Natural killer cell (primary cell): ENCODE measurements at places on chromosomes 2 and 18. TPM values are rescaled to one million over a fixed set of nuclear protein-coding genes. Genes with fewer than 3 reads are reported as not detected.

DNA sequence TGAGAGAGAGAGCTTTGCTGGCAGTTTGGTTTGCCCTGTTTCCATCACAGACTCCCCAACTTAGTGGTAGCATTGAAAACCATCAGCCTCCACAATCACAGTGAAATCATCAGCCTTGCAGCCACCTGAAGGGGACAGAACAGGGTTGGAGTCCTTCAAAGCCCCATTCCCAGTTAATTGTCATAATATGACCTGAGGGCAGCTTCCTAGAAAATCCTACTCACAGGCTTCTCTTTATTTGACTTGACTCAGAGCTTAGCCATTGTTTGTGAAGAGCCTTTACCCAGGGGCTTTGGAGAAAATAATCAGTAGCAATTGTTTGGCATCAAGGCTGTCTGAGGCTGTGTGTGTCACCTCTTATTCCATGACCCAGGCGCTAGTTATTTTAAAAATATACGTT is 308.7 kb downstream of the CBLN2 start:
- H3K36me3 ChIP-seq = no peaks in the 10 kb centered on the region
- no peaks in the 10 kb centered on the region for H3K4me1 ChIP-seq
- no peaks in the 10 kb centered on the region for H3K27me3 ChIP-seq
- no peak overlapping the region for H3K4me3 ChIP-seq
- H3K27ac ChIP-seq = no peak overlapping the region
- no peak for DNase-seq

- peaks cover 37% of the 10 kb centered on the region for H3K4me1 ChIP-seq
- H3K36me3 ChIP-seq = peaks cover 6% of the 10 kb centered on the region
- no peak overlapping the region for H3K4me3 ChIP-seq
- H3K27me3 ChIP-seq = no peaks in the 10 kb centered on the region
Measured at GRCh38 chr2:8462280-8462679, 219.6 kb upstream of the ID2 start.

GRCh38 chr2:157421331-157421944 is 22.5 kb downstream of the CYTIP start:
- H3K27me3 ChIP-seq = no peaks in the 10 kb centered on the region
- H3K4me1 ChIP-seq = peaks cover 37% of the 10 kb centered on the region
- peak overlapping the region; percentile 92 for H3K27ac ChIP-seq
- peaks cover 91% of the 10 kb centered on the region for H3K36me3 ChIP-seq
- no peak overlapping the region for H3K4me3 ChIP-seq

DNA sequence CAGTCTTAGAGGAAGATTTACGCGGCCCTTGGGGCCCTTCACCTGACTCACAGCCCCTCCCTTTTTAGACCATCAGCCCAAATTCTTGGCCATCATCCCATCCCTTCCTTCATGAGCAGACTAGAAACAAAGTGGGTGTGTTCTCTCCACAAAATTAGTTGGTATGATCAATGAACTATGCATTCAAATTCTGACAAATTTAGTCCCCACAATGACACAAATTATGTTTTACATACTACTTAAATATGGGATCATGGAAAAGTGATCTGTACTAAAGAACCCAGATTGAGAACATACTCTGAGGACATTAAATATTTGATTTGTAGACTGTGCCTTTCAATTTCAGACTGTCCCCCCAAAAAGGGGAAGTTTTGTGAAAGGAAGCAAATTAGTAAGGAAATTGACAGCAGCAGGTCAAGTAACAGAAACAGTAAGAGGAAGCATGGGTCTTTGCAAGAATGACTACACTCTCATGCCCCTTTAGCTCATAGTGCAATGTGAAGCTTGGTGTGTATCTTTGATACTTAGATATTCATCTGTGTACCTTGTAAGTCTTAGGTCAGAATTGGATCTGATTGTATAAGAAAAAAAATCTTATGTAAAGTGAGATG is 2.2 kb upstream of the MAPRE2 start:
- H3K27ac ChIP-seq = peak overlapping the region; percentile 93
- H3K27me3 ChIP-seq = no peaks in the 10 kb centered on the region
- no peak overlapping the region for H3K4me3 ChIP-seq
- peaks cover 27% of the 10 kb centered on the region for H3K4me1 ChIP-seq

- H3K27ac ChIP-seq = no peak overlapping the region
- no peaks in the 10 kb centered on the region for H3K27me3 ChIP-seq
- no peak for DNase-seq
- no peak overlapping the region for H3K4me3 ChIP-seq
Measured at GRCh38 chr18:58541789-58542425, 87.0 kb downstream of the ALPK2 start.

DNA sequence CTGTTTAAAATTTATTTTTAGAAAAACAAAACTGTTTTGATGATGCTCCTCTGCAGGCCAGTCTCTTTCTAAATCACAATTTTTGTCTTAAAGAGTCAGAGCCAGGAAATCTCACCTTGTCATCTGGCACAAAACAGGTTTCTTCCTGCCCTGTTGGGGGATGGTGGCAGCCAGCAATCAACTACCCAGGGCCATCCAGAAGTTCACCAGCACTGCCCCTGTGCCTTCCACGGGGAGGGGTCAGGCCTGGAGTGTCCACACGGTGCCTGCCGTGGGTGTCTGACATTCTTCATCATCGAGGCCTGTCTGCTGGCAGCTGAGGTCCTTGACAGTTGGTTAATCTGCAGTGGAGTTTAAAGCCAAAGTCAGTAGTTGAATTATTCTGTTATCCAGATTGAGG is 40.0 kb upstream of the BMP10 start:
- peaks cover 43% of the 10 kb centered on the region for H3K4me1 ChIP-seq
- no peaks in the 10 kb centered on the region for H3K27me3 ChIP-seq
- H3K4me3 ChIP-seq = no peak overlapping the region
- DNase-seq = no peak
- no peaks in the 10 kb centered on the region for H3K36me3 ChIP-seq

- H3K27ac ChIP-seq = no peak overlapping the region
- no peak overlapping the region for H3K4me3 ChIP-seq
- no peak for DNase-seq
- no peaks in the 10 kb centered on the region for H3K36me3 ChIP-seq
- H3K27me3 ChIP-seq = no peaks in the 10 kb centered on the region
Measured at GRCh38 chr2:57180042-57180567, 866.5 kb upstream of the VRK2 start.

GRCh38 chr2:182038576-182038975 is 52.9 kb downstream of the PPP1R1C start:
- no peaks in the 10 kb centered on the region for H3K27me3 ChIP-seq
- H3K4me1 ChIP-seq = no peaks in the 10 kb centered on the region
- no peak overlapping the region for H3K4me3 ChIP-seq
- DNase-seq = no peak
- H3K27ac ChIP-seq = no peak overlapping the region

DNA sequence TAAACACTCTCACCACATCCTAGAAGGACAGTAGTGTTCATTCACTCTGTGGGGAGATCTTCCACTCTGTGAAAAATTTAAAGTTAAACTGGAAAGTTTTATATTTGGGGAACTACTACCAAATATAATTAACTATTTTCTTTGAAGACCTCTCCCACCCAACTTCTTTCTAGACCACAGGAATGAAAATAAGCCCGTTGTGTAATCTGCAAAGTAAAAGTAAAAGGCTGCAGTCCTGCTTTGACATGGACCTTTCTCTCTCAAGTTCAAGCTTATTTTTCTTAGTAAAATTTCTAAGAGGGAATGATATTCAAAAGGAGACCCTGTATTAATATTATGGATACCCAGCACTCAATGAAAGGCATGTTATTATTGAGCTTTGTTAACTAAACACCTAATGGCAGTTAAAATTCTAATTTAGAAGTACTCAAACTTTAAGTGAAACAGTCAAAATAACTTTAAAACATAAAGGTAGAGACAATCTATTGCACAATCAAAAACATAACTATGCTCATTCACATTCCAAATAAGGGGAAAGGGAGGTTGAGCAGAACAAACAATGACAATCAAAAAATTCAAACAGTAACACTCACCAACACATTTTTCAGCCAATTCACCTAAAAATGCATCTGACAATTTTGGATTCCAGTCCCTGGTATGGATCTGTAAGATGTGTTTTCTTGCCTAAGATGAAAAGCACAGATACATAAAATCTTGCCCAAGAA is 98.5 kb downstream of the ATAD2B start:
- H3K27ac ChIP-seq = no peak overlapping the region
- DNase-seq = no peak
- no peaks in the 10 kb centered on the region for H3K27me3 ChIP-seq
- peaks cover 18% of the 10 kb centered on the region for H3K36me3 ChIP-seq

GRCh38 chr2:228827056-228827700 is 443.9 kb downstream of the PID1 start:
- H3K4me1 ChIP-seq = no peaks in the 10 kb centered on the region
- H3K27ac ChIP-seq = no peak overlapping the region
- H3K4me3 ChIP-seq = no peak overlapping the region
- no peaks in the 10 kb centered on the region for H3K36me3 ChIP-seq

GRCh38 chr2:58387701-58388100 is 146.6 kb upstream of the FANCL start:
- no peaks in the 10 kb centered on the region for H3K27me3 ChIP-seq
- no peak for DNase-seq
- no peak overlapping the region for H3K4me3 ChIP-seq
- H3K27ac ChIP-seq = no peak overlapping the region

GRCh38 chr2:180046776-180047175 is 39.7 kb upstream of the CWC22 start:
- peaks cover 2% of the 10 kb centered on the region for H3K27me3 ChIP-seq
- no peak overlapping the region for H3K27ac ChIP-seq
- DNase-seq = no peak

- peaks cover 5% of the 10 kb centered on the region for H3K4me1 ChIP-seq
- no peak overlapping the region for H3K27ac ChIP-seq
- no peaks in the 10 kb centered on the region for H3K27me3 ChIP-seq
- H3K4me3 ChIP-seq = no peak overlapping the region
Measured at GRCh38 chr18:76979906-76980305, 152.7 kb downstream of the MBP start.

GRCh38 chr2:238005528-238005927 is 38.7 kb downstream of the UBE2F start:
- DNase-seq = no peak
- H3K4me1 ChIP-seq = peaks cover 21% of the 10 kb centered on the region
- no peak overlapping the region for H3K27ac ChIP-seq
- H3K4me3 ChIP-seq = no peak overlapping the region
- peaks cover 3% of the 10 kb centered on the region for H3K36me3 ChIP-seq

GRCh38 chr2:200484934-200485333 is 24.9 kb downstream of the KCTD18 start:
- H3K36me3 ChIP-seq = peaks cover 5% of the 10 kb centered on the region
- no peak overlapping the region for H3K27ac ChIP-seq
- H3K4me1 ChIP-seq = no peaks in the 10 kb centered on the region
- H3K27me3 ChIP-seq = no peaks in the 10 kb centered on the region

- no peaks in the 10 kb centered on the region for H3K4me1 ChIP-seq
- no peak for DNase-seq
- no peak overlapping the region for H3K4me3 ChIP-seq
- H3K27me3 ChIP-seq = no peaks in the 10 kb centered on the region
- H3K36me3 ChIP-seq = no peaks in the 10 kb centered on the region
Measured at GRCh38 chr2:109058191-109058632, 69.2 kb upstream of the EDAR start.

DNA sequence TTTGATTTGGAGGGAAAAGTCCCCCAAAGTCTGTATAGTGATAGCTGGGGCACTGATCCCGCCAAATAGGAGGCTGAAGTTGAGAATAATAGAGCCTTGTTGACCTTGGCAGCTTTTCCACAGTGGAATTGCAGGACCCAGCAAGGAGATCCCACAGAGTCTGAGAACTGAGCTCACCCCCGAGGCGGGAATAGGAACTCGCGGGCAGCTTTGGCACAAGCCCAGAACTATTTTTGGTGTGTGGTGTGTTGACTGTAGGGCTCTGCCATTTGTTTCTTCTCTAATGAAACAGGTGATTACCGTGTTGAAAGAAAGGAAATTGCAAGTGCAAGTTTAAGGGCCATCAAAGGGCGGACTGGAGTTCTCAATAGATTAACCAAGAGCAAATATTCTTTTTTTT is 34.0 kb downstream of the SH3RF3 start:
- H3K4me1 ChIP-seq = no peaks in the 10 kb centered on the region
- H3K27ac ChIP-seq = no peak overlapping the region
- peaks cover 4% of the 10 kb centered on the region for H3K27me3 ChIP-seq
- no peak overlapping the region for H3K4me3 ChIP-seq
- no peaks in the 10 kb centered on the region for H3K36me3 ChIP-seq

DNA sequence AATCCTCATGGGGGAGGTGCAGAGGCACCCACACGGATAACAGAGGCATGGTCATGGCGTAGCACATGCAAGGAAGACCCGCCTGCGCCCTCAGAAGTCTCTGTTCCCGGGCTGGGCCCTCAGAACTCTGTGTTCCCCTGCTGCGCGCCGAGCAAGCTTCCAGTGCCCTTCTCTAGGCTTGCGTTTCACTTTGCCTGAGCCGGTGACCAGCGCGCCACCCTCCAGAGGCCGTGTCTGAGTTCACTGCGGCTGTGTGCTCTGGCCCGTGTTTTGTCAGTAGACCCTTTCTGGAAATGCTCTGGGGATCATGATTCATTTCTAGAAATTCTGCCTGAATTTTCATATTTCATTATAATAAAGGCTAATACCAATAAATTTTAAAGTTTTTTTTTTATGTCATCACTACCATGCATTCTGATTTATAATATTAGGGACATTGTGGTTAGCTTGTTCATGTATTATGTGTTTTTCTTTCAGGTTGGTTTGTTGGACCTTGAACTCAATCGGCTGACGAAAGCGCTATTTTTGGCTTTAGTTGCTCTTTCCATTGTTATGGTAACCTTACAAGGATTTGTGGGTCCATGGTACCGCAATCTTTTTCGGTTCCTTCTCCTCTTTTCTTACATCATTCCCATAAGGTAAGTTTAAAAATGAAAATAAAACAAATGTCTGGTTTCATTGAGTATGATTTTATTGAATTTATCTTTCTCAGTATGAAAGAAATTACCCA is 142.7 kb upstream of the NFATC1 start:
- peaks cover 11% of the 10 kb centered on the region for H3K36me3 ChIP-seq
- DNase-seq = no peak
- H3K27me3 ChIP-seq = no peaks in the 10 kb centered on the region

DNA sequence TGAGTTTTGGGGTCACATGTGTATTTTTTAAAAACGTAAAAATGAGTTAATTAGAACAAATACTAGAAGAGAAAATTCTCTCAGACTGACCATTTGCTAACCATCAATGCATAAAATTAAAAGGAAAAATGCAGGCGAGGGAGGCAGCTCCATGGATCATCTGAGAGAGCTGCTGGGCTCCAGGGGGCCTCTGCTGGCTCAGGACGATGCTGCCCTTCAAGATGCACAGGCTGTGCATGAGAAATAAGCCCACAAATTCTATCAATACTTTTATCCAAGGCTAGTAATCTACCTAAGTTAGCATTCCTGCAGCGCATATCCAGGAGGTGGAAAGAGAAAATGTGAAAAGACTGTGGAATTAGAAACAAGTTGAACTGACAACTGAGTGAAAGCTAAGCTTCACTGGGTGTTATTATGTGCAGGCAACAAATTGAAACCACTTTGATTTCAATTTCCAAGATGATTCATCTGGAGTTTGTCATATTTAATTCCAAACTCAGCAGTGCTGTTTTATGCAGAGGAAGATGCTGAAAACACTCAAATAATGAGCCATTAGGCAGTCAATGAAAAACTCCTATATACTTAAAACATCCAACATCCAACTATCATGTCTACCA is 261.1 kb downstream of the NBAS start:
- no peaks in the 10 kb centered on the region for H3K4me1 ChIP-seq
- no peak for DNase-seq
- no peaks in the 10 kb centered on the region for H3K27me3 ChIP-seq
- H3K36me3 ChIP-seq = peaks cover 21% of the 10 kb centered on the region

The CYTIP gene
- total RNA-seq = 363 TPM

The RFTN2 gene
- total RNA-seq = not detected

The POTEC gene
- not detected for total RNA-seq

The PLA2R1 gene
- total RNA-seq = not detected

The KLHL41 gene
- not detected for total RNA-seq

The TMEM198 gene
- 1.7 TPM for total RNA-seq

The SNORC gene
- 0.47 TPM for total RNA-seq

The C2orf78 gene
- not detected for total RNA-seq

The TXNDC2 gene
- not detected for total RNA-seq

The DUSP28 gene
- 18.5 TPM for total RNA-seq

The CNDP1 gene
- total RNA-seq = 0.31 TPM

The IL1F10 gene
- not detected for total RNA-seq
